ENCODE measurements at places on chromosomes 1 and 21. TPM values are rescaled to one million over a fixed set of nuclear protein-coding genes. Genes with fewer than 3 reads are reported as not detected.

LCE1F gene
- total RNA-seq, result not detected

PIGR gene
- 367 TPM for total RNA-seq

GRCh38 chr1:170599033-170599432 is 64.9 kb upstream of the PRRX1 start:
- no peak for DNase-seq

- no peak for DNase-seq
Observed at GRCh38 chr1:6027591-6027990, 18.1 kb upstream of the KCNAB2 start.

- DNase-seq, result peak; percentile 25
Observed at GRCh38 chr1:51564124-51564523, 45.1 kb upstream of the EPS15 start.

DNA sequence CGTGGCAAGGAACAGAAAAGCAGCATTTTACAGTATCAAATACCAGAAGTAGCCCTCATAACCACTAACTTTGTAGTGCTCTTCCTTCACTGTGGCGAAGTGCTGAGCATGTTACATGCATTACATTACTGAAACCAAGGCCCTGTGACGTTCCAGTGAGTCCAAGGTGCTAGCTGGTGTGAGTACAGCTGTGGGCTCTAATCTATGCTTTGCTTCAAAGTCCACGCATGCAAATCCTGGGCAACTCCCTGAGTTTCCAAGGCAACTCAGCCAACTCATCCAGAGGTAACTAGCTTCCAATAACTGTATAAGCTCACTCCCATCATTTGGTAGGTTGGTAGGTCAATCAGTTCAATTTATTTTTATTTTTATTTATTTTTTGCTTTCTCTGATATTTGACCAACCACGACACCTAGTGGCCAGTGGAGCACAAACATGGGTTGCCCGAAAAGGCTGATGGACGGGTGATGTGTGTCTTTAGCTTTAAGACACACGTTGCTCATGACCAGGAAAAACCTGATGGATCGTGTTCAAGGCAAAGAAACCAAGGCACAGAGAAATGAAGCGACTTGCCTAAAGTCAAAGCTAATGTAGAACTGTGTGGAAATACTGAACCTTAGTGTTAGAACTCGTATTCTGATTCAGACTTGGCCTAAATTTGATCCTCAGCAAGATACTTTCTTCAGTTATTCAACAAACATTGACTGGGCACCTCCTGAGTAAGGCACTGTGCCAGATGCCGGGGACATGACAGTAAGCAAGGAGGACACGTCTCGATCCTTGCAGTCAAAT is 73.0 kb downstream of the GNG12 start:
- DNase-seq, result peak; percentile 67
